ENCODE measurements at places on chromosomes 3 and 15.

DNA sequence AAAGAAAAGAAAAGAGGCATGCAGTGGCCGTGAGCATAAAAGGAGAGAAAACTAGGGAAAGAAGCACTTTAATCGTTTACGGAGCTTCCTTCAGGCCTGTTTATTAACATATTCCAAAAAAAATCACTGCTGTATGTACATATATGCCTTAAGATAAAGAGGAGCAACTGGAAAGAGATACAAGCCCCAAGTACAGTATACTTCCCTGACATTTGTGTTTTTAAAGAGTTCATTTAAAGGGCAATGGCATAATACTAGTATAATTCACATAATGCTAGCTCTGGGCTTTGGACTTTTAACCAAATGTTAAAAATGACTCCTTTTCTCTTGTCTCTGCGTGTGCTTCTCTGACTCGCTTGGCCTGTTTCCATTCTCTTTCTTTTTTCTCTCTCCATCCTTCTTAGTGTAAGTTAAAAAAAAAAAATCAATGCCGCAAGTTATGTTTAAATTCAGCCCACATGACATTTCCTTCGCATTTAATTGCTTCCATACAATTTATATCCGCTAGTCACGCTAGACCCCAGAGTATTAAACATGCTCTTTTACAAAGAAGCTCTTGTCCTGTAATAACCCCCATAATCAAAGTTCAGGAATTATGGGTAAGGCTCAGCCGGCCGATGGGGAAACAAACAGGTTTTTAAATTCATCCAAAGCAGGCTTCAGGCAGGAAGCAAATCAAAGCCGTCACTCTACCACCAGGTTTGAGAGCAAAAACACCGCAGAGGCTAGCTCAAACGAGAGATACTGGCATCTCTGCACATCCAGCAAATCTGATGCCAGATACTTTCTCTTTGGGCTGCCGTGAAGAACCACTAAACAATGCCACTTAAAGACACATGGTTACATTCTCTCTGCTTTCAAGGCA is 19.4 kb downstream of the WWTR1 start:
- DNase-seq = no peak

DNA sequence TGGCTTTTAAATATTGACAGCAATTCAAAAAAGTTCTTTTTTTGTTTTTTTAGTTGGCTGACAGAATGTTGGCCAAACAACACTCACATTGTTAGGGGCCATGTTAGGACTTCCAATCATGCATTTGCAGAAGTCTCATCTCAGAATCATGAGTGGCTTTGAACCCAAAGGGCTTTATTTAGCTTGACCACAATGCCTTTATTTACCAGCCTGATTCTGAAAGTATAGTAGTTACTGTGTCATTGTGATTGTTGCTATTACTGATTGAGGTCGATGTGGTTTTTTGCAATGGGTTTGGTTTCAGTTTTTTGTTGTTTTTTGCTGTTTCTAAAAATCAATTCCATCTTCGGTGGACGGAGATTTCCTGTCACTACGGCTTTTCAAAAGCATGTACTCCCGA is 7.2 kb downstream of the GLDN start:
- no peak for DNase-seq

GRCh38 chr3:172676196-172676922 is 34.5 kb downstream of the NCEH1 start:
- DNase-seq = no peak

GRCh38 chr3:120801484-120801883 is 58.9 kb downstream of the GTF2E1 start:
- no peak for DNase-seq

- DNase-seq = no peak
These were observed 10.8 kb downstream of the NEK10 start for GRCh38 chr3:27358372-27358771.

- no peak for DNase-seq
These were observed 180.8 kb downstream of the UNC13C start for GRCh38 chr15:54159012-54159411.

- no peak for DNase-seq
These were observed 5.7 kb downstream of the TTBK2 start for GRCh38 chr15:42914728-42915497.

DNA sequence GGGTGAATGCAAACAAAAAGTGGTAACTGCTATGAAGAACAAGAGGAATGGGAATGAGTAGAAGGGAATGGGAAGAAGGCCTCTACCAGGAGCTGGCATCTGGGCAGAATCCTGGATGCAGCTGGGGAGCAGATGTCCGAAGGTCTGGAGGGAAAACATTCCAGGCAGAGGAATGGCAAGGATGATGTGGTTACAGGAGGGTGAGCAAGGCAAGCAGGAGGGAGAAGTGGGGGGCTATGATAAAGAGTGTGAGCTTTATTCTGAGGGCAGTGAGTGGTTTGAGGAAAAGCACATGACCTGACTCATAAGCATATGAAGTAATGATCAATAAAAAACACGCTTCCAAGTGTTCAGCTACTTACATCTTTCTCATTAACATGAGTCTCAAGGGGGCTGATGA is 17.1 kb downstream of the SKIC8 start:
- no peak for DNase-seq

DNA sequence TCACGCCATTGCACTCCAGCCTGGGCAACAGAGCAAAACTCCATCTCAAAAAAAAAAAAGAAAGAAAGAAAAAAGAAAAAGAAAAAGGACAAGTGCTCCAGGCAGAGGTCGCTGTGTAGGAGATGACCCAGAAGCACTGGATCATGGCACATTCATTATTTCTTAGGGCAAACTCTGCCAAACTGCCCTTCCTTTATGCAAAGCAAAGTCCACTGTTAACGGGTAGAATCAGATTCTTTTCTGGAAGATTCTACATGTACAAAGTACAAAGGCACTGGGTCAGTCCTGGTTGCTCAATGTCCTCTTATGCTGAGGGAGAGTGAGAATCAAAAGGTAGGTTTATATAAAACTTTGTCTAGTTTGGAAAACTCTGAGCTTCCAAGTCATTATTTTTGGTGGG is 144.9 kb downstream of the FEZF2 start:
- DNase-seq = no peak

- no peak for DNase-seq
These were observed 58.5 kb downstream of the CTDSPL start for GRCh38 chr3:37920156-37920699.

DNA sequence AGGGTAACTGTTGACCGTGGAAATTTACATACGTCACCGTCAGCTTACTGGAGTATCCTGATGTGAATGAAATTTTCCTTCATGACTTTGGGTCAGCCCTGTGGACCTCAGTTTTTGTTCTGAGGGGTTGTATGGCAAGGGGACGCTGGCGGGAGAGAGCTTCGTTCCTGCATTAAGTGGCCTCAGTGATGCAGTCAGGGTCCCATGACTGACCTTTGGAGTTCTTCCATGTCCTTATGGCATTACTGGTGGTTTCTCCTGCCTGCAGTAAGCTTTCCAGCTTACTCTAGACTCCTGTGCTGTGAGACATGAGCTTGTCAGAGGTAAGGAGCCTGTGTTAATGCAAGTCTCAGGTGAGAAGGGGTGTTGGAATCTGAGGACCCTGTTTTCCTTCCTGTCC is 1.8 kb downstream of the CD276 start:
- no peak for DNase-seq

DNA sequence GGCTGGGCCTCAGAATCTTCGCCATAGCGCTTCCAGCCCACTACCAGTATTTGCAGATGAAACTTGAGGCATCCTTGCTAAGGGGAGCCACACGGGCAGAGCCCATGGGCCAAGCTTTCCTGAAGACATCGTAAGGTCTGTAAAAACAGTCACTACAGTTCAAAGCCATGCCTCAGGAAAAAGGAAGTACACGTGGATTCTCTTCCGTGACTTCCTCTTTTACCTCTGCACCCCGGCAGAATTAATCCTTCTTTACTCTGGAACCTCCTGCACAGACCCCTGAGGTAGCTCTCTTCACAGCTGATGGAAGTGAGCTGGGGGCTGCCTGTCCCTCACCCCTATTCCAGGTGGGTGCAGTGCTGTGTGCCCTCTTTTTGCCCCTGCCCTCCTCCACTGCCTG is 129.2 kb downstream of the CHDH start:
- no peak for DNase-seq

DNA sequence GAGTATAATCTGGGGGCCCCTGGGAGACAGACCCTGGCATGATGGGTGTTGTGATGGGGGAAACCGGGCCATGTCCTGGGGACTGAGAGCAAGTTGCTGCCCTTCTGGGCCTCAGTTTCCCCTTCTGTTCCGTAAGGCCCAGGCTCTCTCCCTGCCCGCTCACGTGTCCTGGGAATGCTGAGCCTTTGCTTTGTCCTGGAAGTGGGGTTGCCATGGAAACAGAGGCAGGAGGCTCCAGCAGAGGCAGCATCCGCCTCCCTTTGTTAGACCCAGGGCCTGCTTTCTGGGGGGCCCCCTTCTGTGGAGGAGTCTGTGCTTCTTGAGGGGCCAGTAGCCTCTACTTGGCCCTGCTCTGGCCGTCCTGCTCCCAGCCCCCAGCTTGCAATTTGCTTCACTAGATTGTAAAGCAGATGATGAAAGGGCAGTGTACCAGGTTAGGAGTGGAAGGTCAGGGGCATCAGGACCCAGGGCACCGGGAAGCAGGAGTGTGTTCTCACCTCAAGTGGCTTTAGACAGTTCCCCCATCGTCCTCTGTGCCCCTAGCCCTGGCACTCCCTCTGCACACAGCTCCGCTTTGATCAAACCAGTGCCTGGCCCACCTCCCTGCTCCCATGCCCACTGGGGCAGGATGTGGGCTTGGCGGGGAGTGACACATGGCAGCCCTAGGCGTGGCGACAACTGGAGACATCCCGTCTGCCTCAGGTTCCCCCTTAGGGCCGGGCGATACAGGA is 105.6 kb downstream of the FBLN2 start:
- DNase-seq = no peak

DNA sequence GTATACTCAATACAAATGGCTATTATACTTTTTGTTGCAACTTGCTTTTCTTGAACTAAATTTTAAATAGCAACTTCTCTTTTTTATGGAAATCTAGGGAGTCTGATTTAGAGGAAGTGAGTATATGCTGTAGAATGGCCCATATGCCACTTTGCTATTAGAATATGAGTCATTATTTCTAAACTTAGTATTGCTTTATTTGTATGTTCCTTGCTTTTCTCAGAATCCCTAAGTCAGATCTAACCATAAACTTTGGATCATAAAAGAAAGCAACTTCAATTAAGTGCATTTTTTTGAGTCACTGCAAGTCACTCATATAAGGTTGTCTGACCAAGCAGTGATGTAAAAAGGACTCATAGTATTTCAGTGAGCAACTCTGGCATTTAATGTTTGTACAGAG is 17.5 kb upstream of the SPTSSB start:
- no peak for DNase-seq

- DNase-seq = no peak
These were observed 48.8 kb downstream of the EXOG start for GRCh38 chr3:38544926-38545325.

DNA sequence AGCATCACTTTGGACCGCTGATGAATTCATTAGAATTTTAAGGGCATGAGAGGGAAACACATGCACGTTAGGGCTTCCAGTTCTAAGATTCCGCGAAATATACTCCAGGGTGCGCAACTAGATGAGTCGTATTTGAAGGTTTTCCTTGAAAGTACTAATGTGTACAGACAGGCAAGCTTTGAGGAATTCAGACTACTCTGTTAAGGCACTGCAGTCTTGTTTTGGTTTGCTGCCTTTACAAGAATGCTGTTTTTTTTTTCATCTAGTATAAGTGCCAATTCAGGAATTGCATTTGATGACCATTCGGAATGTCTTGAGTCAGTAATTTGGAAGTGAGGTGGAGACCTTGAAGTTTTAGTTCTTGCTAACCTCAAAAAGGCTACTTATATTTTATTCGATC is 19.1 kb downstream of the TRNT1 start:
- DNase-seq = no peak

- no peak for DNase-seq
These were observed 22.6 kb upstream of the C3orf70 start for GRCh38 chr3:185175370-185175987.

DNA sequence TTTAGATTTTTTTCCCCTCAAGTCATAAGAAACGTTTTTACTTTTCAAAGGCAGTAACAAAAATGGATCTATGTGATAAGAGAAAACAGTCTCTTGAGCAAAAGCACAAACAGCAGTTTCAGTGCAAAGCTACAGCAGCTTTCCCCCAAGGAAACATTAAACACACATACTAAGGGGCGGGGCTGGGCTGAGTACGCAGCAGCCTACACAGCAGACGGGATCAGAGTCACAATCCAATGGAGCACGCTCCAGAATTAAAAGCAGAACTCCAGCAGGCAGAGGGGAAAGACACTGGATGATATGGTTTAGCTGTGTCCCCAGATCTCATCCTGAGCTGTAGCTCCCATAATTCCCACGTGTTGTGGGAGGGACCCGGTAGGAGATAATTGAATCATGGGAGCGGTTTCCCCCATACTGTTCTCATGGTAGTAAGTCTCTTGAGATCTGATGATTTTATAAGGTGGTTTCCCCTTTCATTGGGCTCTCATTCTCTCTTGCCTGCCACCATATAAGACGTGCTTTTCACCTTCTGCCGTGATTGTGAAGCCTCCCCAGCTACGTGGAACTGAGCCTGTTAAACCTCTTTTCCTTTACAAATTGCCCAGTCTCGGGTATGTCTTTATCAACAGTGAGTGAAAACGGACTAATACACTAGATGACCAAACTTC is 116.2 kb upstream of the SLCO3A1 start:
- DNase-seq = no peak

- DNase-seq = no peak
These were observed 1.9 kb upstream of the RAB43 start for GRCh38 chr3:129123314-129124060.

DNA sequence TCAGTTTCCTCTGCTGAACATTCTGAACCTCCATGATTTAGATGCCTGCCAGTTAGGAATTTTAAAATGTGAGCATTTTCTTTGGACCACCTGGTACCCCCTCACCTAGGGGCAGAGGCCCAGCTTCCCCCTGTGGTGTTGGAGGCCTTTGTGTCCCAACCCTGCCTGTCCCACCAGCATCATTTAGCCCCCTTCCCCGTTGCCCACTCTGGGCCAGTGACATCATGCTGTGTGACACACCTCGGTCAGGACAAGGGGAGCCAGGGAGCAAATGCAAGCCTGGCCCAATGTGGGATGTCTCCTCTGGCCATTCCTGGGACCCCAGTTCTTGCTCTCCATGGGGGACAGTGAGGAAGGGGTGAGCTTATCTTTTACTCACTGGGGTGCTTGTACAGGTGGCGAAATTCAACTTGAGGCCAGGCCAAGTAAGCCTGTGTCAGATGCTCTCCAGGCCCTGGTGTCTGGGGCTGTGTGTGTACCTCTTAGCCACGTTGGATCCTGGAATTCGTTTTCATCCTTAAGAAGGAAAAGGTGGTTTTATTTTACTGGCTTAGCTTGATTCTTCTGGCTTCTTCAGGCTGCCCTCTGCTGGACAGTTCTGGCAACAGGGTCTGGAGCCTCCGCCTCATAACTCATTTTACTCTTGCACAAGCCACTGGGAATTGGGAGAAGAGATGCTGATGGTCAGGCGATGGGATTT is 49.7 kb upstream of the MYZAP start:
- no peak for DNase-seq

GRCh38 chr3:179897231-179897630 is 139.5 kb downstream of the PEX5L start:
- no peak for DNase-seq

DNA sequence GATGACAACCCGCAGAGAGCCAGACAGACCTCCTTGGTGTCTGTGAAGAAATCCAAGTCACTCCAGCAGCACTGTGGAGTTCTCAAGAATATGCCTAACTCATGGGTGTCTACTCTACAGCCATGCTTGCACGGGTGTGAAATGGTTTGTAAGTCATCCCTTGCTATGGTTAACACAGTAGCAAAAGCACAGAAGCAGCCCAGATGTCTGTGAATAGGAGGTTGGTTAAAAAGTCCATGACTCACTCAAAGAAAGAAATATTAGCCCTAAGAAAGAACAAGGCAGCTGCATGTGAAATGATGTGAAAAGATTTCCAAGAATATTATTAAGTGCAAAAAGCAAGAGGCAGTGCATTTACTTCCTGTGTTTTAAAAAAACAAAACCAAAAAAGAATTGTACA is 12.1 kb upstream of the LIMD1 start:
- DNase-seq = no peak
